Bronchus fibroblast of lung (primary cell): ENCODE measurements at places on chromosomes 7 and 10. TPM values are rescaled to one million over a fixed set of nuclear protein-coding genes. Genes with fewer than 3 reads are reported as not detected.

CLEC2L gene
- not detected in 2 replicates for total RNA-seq

ZPBP gene
- total RNA-seq: not detected in 2 replicates

GRID2IP gene
- 0.15 and 0.17 TPM in 2 replicates for total RNA-seq

ZDHHC6 gene
- 13.7 and 18.7 TPM in 2 replicates for total RNA-seq

ASAH2B gene
- 3.4 and 3.6 TPM in 2 replicates for total RNA-seq
